ENCODE measurements at places on chromosomes 11 and 22. TPM values are rescaled to one million over a fixed set of nuclear protein-coding genes. Genes with fewer than 3 reads are reported as not detected.

POU2AF3 gene
- 0.65 TPM for polyA plus RNA-seq

BDNF gene
- 0.91 TPM for polyA plus RNA-seq

RIN1 gene
- polyA plus RNA-seq: not detected

IFITM10 gene
- polyA plus RNA-seq: not detected

TRPT1 gene
- polyA plus RNA-seq: 43.1 TPM

FGF19 gene
- polyA plus RNA-seq: not detected

OR8G5 gene
- not detected for polyA plus RNA-seq

ACRV1 gene
- 0.56 TPM for polyA plus RNA-seq

ME3 gene
- polyA plus RNA-seq: 41.7 TPM

RTN4RL2 gene
- 0.16 TPM for polyA plus RNA-seq

KCNJ1 gene
- 4.3 TPM for polyA plus RNA-seq

GAL gene
- not detected for polyA plus RNA-seq

CARNS1 gene
- polyA plus RNA-seq: 0.41 TPM

DNAJB7 gene
- polyA plus RNA-seq: not detected

CCDC86 gene
- polyA plus RNA-seq: 4.2 TPM

TRIM51 gene
- polyA plus RNA-seq: not detected
